ENCODE measurements at places on chromosomes 7 and 10.

DNA sequence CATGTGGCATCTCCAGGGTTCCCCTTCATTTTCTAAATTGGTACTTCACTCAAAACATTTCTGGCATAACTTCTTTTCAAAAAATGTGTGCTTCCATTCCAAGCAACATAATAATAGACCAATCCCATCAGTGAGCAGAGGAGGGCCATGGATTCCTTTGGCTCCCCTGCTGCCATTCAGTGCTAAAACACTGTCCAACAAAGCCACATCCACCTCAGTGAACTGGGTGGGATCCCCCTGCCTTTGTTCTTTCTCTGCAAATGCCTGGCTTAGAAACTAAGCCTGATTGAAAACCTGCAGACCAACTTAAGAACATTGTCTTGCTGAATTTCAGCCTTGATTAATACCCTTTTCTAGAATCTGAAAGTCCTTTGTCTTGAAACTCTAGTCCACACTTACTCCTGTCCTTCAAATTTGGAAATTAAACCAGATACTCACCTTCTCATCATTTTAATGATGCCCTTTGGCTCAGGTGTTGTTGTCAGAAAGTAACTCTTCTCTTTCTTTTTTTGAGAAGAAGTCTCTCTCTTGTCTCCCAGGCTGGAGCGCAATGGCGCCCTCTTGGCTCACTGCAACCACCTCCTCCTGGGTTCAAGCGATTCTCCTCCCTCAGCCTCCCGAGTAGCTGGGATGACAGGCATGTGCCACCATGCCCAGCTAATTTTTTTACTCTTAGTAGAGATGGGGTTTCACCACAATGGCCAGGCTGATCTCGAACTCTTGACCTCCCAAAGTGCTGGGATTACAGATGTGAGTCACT lies 132.3 kb downstream of the PLXNA4 start:
- DNase-seq: no peak

DNA sequence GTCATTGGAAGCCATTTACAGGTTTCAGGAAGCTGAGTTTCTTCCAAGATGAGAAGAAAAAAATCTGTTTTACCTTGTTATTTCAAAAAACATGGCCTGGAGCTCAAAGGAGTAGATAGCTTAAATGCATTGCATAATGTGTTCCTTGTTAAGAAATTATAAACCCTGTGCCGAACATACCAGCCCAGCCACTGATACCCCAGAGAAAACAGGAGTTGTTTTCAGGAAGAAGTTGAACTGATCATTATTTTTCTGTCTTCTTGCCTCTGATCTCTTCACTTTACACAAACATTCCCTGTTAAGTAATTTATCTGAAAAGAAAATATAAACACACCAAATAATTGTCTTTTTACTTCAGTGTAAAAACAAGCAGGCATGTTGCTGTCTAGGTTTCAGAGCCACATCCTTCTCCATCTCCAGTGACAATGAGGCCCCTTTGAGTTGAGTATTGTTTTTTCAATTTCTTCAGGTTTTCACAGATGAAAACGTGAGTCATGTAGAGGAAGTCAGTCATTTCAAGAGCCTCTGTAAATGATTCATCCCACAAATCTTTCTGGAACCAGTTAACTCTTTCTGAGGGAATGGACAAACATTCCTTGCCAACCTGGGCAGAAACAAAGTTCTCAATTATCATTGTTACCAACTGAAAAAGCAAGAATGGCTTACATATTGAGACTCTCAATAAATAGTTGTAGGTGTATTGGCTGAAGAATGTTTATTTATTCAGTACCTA lies 244.2 kb downstream of the IPMK start:
- DNase-seq: no peak

DNA sequence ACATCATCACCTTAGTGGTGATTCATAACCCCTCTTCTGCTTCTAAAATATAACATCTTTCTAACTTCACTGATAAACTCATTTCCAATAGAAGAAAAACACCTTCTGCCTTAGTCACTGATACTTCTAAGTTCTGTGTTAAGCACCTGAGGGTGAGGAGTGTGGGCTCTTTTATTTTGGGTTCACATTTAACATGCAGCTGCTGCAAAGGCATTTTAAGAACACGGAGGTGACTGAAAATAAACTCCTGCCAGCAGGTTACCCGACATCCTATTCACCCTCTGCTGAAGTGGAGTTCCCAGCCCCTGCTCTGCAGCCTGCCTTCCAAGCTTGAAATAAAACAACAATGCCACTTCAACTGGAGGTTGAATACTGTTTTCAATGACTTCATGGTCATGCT lies 202.9 kb upstream of the PLXNA4 start:
- DNase-seq: no peak

GRCh38 chr10:29068966-29069365 lies 219.9 kb upstream of the LYZL1 start:
- no peak for DNase-seq

DNA sequence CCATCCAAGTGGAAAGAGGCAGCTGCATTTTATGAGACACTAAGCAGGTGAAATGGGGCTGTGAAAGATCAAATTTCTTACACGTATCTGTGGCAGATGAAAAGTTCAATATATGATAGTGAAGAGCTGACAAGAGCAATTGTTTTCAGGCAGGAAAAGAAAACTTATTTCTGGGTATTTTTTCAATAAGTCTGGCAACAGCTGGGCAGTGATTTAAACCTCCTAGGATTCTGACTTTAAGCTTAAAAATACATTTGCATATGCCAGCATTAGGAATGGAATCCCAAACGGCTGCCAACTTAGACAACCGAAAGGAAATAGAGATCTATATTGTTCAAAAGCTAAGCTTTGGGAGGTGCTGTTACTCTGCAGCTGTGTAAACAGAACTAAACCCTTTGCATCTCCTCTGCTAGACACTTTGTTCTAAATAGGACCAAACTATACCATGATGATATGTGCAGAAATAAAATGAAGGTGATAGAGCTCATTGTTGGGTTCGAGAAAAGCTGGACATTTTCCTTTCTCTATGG lies 26.1 kb downstream of the DYNC1I1 start:
- peak; percentile 93 for DNase-seq

GRCh38 chr10:87696922-87697745 lies 37.5 kb downstream of the PAPSS2 start:
- no peak for DNase-seq

- no peak for DNase-seq
Measured at GRCh38 chr10:13993169-13993568, 337.6 kb downstream of the FRMD4A start.

- no peak for DNase-seq
Measured at GRCh38 chr7:106278695-106279094, 6.1 kb downstream of the NAMPT start.

DNA sequence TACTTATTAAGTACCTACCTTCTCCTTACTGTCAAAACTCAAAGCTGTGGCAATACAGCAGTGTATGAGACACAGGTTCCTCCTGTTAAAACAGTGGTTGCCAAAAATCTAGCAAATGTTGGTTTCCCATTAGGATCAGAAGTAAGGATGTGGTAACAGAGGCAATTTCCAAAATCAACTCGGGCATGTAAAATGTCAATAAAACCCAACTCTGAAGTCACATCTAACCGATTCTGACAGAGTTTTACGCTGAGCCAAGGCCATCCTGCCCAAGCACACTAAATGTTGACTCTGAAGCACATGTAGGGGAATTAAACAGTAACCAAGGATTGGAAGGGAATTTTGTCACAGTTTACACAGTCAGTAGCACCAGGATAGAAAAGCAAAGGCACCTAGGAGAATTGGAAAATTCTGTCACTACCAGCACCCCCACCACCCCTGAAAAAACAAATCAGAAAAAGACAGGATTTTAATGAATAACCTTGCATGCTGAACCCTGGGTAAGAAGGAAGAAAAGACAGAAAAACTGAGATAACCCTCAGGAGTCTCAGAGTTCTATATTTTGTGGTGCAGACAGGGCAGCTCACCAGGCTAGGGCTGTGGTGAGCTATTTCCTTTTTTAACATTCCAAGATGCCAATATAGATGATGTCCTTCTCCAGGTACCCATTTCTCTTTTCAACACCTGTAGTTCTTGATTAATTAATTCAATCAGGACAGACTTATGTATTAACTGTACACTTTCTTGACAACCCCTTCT lies 119.5 kb downstream of the DOCK4 start:
- DNase-seq: no peak

DNA sequence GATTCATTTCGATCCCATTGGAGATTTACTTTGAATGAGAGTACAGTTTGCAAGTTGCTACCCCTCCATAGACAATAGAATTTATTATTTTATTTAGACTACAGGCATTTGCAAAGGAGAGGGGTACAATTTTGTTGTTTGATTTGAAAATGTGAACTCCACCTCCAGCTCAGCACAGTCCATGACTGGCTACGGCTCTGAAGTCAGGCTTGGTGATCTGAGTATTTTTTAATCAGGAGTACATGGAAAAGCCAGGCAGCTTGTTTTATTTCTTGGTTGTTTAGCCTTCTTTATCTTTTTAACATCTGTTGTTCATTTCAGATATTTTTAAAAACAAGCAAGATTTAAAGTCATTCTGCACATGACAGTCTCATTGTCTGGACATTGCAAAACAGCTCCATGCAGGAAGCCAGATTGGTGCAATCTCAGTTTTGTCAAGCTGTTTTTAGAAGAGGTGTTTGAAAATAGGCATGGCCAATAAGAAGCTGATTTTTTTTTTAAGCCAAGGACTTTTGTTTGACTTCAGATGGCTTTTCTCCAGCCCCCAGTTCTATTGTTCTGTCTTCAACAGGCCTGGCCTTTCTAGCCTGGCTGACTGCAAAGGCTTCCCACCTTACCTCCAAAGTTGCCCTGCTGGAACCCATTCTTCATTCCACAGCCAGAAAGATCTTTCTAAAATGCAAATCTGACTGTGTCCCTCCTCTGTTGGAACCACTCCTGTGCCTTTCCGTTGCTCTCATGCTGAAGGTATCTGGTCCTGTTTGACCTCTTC lies 12.2 kb downstream of the PLXDC2 start:
- no peak for DNase-seq

- DNase-seq: no peak
Measured at GRCh38 chr7:126973066-126973465, 279.7 kb downstream of the GRM8 start.

All from NCI-H748 treated with DMSO at 0.1 percent for 48 hours (cell line).